EH (cell line): ENCODE measurements at places on chromosomes 5 and 9.

- peak; percentile 52 for DNase-seq
Observed at GRCh38 chr5:31049936-31050704, 143.4 kb upstream of the CDH6 start.

DNA sequence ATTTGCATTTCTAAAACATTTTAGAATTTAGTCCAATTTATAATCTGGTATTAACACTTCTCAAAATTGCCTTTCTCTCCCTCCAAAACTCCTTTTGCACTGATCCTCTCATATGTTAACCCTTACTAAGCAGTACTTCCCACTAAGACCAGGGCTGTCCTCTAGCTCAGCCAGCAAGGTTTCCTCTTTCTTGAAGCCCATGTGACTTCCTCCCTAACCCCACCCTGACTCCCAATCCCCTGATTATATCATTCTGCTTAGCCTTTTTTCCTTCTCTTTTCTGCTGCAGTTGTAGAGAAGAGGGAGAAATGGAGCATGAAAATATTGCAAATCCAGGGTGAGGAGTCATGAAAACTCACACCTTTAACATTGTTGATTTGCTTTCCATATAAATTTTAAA, 241.7 kb downstream of the MCTP1 start:
- no peak for DNase-seq

DNA sequence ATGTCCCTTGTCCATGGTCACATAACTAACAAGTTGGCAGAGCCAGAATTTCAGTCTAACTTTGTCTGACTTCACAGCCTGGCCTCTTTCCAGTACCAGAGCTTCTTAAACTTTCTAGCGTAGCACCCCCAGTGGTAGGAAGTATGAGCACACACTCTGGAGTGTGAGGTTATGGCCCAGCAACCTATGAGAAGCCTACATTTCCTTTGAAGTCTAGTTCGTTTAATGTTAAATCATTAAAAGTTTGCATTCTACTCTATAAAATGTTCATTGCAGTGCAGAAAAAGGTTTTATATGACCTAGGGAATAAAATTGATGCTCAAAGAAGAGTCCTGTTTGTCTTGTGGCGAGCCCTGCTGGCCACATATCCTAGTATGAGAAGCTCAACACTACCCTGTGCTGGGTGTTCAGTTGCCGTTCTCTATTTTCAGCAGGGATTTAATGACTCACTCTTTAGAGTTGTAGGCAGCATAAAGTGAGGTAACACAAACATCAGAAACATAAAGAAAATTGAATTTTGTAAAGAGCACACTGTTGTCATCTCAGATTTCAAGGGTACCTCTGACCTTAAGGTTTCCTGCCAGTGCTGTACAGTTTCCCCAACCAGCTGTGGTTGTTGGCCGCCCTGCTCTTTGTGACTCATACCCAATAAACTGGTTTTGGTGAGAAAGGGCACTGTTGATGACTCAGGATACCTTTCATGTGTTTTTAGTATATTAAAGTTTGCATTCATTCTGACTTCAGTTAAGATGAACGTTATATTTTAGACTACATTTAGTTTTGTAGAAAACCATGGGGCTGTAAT, 14.3 kb downstream of the MCCC2 start:
- peak; percentile 96 for DNase-seq

DNA sequence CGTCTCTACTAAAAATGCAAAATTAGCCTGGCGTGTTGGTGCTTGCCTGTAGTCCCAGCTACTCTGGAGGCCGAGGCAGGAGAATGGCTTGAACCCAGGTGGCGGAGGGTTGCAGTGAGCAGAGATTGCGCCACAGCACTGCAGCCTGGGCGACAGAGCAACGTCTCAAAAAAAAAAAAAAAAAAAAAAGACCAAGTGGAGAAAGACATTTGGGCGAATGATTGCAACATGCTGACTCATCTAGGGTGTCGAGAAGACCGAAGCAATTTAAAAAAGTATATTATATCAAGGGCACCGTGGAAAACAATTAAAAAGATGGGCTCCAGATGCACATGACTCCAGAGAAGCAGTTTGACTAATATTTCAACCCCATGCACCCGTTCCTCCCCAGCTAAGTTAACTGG, 9.2 kb downstream of the KLF4 start:
- DNase-seq, result peak; percentile 86

DNA sequence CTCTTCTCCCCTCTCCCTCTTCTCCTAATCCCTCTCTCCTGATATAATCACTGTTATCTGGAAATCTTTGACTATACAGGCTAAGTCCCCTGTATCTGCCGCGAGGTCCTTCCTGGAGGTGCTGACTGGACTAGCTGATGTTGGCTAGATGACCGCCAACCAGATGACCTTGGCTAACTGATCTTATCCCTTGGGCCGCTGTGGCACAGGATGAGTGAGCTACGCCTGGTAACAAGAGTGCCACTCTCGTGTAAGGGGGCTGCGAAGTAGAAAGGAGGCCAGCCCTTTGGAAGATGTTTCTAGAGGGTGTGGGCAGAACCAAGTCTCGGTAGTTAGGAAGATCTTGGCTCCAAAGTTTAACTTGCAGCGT, 345 bp upstream of the PRRC1 start:
- no peak for DNase-seq

DNA sequence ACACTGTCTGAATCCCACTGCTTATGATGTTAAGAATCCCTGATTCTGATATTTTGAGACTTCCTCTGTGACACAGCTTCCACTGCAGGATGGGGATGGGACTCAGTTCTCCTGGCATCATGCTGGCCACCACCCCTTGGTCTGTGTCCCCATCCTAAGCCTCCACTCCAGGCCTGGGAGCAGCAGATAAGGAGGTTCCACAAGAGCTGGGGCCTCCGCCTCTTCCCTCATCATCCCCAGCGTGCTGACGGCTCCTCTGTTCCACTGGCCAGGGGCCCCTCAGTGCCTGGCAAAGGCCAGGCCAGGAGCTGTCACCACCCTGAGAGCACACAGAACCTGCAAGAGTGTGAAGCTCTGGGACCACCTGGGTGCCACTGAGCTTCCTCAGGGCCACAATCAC, 40.6 kb downstream of the CAMK2A start:
- no peak for DNase-seq

GRCh38 chr5:89229331-89230070, 346.5 kb upstream of the MEF2C start:
- no peak for DNase-seq

DNA sequence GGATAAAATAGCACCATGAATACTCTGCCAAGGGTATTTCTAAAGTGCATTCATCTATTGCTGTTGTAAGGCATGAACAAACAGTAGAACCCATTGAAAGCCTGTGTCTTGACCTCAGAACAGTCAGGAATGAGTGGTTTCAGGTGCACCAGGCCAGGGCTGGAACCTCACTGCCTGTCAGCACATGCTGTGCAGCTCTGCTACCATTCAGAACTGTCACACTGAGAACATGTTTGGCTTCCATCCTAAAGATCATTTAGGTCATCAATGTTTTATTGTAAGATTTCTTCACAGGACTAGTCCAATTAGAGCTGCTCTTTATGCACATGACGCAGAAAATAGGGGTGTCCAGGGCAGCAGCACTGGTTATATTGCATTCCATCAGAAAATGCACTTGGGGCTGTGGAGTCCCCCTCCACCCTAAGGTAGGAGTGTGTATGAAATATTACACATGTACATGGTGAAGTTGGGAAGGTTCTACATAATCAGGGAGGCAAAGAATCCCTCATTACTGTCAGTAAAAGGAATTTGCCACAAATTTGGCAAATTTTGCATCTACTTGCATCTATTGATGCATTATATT, 408.0 kb downstream of the CTNND2 start:
- DNase-seq, result no peak

DNA sequence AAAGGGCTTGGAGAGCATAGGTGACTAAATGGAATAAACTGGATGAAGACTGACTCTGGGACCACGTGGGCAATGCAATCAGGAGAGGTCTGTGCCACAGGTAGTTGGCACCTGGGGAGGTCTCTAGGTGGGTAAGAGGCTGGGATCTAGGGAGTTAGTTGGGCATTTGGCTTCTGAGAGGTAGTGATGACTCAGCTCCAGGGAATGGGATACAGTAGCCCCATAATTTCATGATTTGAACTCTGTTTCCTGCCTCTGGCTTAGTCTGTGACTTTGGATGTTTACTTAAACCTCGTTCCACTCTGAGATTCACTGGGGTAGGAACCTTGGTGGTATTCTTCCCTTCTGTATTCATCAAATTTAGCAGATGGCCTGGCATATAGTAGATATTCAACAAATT, 240.8 kb downstream of the KIF4B start:
- DNase-seq, result peak; percentile 14

GRCh38 chr5:78731884-78732283, 83.3 kb upstream of the LHFPL2 start:
- DNase-seq, result peak; percentile 32

DNA sequence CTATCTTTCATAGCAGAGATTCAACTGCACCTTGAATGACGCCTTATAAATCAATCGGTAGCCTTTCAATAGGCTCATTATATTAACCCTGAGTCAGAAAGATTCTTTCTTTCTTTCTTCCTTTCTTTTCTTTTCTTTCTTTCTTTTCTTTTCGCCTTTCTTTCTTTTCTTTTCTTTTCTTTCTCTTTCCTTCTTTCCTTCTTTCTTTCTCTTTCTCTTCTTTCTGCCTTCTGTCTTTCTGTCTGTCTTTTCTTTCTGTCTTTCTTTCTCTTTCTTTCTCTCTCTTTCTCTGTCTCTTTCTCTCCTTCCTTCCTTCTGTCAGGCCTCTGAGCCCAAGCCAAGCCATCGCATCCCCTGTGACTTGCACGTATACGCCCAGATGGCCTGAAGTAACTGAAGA, 86.0 kb upstream of the CLINT1 start:
- DNase-seq, result no peak

GRCh38 chr9:6921315-6921714, 163.5 kb downstream of the KDM4C start:
- no peak for DNase-seq

GRCh38 chr5:172454358-172455086, at the start of gene SH3PXD2B:
TSS of gene SH3PXD2B (minus strand) at chr5:172454525. CDS start at chr5:172454352, 173 bp downstream.
- DNase-seq, result peak; percentile 70

DNA sequence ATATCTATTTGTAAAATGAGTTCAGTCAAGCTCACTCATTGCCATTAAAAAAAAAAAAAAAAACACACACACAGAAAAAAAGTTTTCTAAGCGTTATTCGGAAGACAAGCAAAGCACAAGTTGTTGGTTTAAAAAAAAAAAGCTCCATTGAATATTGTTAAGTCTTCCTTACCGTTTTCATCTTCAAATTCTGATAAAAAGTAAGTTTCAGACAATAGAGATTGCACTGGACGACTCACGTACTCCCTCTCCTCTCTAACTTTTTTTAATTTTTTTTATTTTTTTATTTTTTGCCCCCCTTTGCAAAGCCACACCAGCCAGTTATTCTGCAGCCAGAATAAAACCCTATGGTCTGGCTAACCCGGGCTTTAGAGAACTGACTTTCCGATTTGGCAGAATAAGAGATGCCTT, 544 bp downstream of the ADAMTS6 start:
- DNase-seq, result no peak

GRCh38 chr9:115264313-115264712, 146.4 kb upstream of the TNC start:
- peak; percentile 74 for DNase-seq

DNA sequence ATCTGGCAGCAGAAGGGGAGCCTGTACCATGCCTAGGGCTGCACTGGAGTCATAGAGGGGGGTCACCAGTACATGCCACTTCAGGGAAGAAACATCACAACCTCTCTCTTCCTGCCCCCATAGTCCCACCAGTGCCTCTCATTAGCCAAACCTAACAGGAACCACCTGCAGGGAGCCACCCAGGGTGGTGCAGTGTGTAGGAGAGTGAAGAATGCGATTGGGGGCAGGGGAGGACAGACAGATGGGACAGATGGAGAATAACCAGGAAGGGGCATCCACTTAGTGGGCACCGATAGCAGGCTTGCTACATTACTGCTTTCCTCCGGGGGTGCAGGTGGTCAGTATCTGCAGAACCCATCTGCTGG, 19.2 kb downstream of the DAPK1 start:
- DNase-seq, result no peak

- no peak for DNase-seq
Observed at GRCh38 chr5:37806016-37806415, 33.8 kb downstream of the GDNF start.

GRCh38 chr9:27349698-27350080, 52.7 kb upstream of the EQTN start:
- no peak for DNase-seq

DNA sequence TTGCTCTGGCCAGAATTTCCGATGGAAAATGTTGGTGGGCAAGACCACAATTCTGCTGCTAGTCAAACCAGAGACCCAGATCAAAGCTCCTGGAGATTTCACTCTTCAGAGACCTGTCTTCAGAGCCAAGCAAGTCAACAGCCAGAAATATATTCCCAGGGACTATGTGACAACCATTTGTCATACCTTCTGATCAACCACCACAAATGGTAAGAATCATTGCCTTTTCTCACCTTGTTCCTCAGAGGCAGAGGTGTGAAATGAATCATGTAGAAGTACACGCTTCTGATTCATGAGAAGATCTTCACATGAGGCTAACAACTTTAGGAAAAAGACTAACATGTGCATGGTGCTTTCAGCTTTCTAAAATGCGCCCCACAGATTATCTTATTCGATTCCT, 53.5 kb downstream of the SUSD1 start:
- DNase-seq, result no peak

DNA sequence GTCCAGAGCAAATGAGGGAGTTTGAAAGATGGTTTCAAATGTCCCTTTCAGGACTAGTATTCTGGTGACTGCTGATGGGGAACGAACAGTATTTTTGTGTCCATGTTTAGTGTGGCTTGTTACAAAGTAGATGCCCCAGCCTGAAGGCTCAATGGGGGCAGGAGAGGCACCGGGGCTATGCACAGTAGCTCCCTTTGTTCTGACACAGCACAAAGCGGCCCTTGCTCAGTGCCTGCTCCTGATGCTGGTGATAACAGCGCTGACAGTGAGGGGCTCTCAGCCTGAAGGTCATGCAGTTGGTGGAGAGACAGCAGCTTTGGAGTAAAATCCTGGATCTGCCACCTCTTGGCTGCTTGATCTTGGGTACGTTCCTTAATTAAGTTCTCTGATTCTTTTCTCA, 188.9 kb downstream of the SLIT3 start:
- DNase-seq, result no peak

- no peak for DNase-seq
Observed at GRCh38 chr9:17509151-17509550, 69.7 kb upstream of the SH3GL2 start.

DNA sequence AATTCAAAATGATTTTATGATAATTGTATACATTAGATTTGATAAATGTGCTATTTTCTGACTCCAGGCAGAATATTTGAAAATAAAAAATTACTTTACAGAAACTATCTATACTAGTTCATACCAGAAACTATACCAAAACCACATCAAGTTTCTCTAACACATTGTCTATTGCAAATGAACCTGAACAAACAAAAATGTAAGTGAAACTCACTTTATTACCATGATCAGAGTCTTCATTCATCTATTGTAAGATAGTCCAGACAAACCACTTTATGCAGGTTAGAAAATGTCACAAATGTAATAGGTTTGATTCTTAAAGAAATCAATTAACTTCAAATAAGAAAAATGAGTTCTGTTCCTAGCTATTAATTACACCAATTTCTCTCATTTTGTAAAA, 99.4 kb downstream of the OXCT1 start:
- DNase-seq, result no peak

GRCh38 chr5:135324897-135325650, 74.0 kb downstream of the MACROH2A1 start:
- DNase-seq, result no peak

- no peak for DNase-seq
Observed at GRCh38 chr9:14779566-14780022, 57.1 kb upstream of the CER1 start.
